Activated CD8-positive, alpha-beta memory T cell treated with anti-CD3 and anti-CD28 coated beads, Interleukin-2, amount 50 U/mL, for 4 hours (primary cell): ENCODE measurements at places on chromosomes 5 and 9.

DNA sequence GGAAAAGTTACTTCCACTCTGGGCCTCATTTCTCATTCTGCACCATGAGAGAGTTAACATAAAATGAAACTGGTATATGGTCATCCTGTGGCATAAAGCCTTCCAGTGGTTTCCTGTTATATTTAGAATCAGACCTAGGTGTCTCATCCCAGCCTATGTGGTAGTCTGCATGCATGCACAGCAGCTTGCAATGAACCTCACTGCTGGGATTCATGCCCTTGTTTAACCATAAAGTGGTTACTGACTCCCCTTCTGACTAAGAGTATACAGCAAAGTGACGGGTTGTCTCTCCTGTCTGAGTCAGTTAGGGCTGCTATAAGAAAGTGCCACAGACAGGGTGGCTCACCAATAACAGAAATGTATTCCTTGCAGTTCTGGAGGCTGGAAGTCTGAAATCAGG lies 14.7 kb upstream of the TDRD7 start:
- DNase-seq, result no peak

GRCh38 chr5:57592236-57592635 lies 109.6 kb upstream of the ACTBL2 start:
- no peak for DNase-seq

- DNase-seq, result no peak
These were observed 42.5 kb downstream of the SEMA4D start for GRCh38 chr9:89455356-89455824.

DNA sequence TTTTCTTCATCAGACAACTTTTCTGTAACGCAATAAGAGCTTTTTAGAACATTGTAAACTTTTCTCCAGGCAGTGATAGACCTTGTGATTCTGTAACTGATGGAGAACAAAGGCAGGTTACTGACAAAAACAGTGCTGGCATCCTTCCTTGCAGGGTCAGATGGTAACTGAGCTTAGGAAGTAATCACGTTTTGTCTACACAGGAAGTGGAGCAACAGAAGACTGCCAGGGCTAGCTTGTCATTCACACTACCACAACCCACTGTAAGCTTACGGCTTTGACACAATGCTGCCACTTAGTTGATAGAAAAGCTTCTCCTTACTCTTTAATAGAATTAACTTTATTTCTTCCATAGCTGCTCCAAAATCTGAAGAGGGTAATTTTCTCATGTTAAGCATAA lies 46.8 kb downstream of the FBN2 start:
- DNase-seq, result no peak

DNA sequence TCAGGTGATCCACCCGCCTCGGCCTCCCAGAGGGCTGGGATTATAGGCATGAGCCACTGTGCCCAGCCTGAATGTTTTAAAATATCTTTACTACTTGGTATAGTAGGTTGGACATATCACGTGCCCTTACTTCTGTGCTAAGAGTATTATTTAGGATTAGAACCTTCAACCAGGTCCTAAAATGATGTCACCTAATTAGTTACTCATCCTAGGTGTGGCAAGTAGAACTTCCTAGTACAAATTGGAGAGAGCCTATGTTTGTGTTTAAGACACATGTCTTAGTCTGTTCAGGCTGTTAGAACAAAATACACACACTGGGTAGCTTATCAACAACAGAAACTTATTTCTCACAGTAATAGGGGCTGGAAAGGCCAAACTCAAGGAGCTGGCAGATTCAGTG lies 51.5 kb downstream of the ZFAND5 start:
- no peak for DNase-seq
